WERI-Rb-1 (cell line): ENCODE measurements at places on chromosomes 11 and 22.

DNA sequence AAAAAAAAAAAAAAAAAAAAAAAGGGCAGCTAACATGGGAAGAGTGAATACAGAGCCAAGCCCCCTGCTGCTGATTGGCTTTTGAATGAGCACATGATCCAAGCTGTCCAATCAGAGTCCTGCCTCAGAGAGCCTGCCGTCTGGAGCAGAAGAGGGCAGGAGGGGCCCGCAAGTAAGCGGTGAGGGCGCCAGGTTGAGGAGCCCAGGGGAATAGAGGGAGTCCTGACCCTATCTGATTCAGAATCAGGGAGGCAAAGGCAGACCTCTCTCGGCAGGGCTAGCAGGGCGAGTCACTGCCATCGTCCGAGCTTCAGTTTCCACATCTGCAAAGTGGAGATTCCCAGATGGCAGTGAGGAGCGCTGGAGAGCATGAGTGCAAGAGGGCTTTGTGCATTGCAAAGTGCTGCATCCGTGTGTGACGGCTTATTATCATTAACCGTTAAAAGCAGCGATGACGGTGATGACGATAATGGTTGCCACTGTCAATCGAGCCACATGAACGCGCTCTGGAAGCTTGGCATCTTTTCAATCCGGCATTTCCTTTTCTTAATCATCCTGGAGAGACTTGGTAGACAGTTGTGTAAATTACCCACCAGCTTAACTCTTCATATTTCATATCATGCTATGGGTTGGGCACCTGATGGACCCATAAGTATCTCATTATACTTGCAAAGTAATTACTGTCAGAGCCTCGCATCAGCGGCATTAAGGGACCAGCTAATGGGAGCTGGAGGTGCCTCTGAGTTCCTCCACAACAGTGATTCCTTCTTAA is 68.6 kb upstream of the ATXN10 start:
- DNase-seq: no peak

- DNase-seq: no peak
These were observed 8.2 kb upstream of the PARVG start for GRCh38 chr22:44172370-44173108.

GRCh38 chr22:44846726-44847275 is 94.4 kb downstream of the ARHGAP8 start:
- no peak for DNase-seq

DNA sequence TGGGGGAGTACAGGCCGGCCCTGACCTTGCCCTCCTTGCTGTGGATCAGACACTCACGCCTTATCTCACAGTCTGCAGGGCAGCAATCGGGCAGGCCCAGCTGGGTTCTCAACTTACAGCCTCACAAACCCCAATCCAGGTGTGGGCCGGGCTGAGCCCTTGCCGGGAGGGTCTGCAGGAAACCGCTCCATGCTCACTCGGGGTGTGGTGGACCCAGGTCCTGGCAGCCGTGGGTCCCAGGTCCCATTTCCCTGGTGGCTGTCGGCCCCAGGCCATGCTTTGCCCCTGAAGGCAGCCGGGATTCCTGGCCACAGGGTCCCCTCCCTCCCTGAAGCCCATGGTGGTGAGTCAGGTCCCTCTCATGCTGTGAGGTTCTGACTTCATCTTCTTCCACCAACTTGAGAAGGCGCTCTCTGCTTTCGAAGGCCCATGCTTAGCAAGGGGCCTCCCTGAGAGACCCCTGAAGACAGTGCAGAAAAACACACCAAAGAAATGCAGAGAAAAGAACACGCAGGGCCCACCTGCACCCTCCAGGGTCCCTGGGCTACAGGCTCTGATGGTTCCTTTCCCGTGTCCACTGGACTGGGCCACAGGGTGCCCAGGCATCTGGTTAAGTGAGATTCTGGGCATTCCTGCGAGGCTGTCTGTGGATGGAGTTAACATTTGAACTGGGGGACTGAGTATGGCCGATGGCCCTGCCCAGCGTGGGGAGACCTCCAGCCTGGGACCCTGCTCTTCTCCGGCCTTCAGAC is 588.2 kb downstream of the BRD1 start:
- no peak for DNase-seq

DNA sequence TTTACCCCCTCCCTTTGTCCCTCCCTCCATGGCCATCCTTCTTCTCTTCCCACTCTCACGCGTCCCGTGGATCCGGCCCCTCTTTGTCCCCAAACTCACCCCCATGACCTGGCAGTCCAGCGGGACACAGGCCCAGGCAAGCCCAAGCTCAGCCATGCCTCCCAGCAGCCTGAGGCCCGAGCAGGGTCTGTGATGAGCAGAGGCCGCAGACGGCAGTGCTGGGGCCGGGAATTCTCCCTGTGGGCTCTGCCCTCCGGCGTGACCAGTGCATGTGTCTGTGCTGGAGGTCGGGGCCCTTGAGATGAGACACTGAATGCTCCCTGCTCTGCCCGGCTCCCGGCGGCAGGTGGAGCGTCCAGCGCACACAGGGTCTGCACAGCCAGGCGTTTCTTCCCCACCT is 237.9 kb downstream of the BRD1 start:
- DNase-seq: no peak

DNA sequence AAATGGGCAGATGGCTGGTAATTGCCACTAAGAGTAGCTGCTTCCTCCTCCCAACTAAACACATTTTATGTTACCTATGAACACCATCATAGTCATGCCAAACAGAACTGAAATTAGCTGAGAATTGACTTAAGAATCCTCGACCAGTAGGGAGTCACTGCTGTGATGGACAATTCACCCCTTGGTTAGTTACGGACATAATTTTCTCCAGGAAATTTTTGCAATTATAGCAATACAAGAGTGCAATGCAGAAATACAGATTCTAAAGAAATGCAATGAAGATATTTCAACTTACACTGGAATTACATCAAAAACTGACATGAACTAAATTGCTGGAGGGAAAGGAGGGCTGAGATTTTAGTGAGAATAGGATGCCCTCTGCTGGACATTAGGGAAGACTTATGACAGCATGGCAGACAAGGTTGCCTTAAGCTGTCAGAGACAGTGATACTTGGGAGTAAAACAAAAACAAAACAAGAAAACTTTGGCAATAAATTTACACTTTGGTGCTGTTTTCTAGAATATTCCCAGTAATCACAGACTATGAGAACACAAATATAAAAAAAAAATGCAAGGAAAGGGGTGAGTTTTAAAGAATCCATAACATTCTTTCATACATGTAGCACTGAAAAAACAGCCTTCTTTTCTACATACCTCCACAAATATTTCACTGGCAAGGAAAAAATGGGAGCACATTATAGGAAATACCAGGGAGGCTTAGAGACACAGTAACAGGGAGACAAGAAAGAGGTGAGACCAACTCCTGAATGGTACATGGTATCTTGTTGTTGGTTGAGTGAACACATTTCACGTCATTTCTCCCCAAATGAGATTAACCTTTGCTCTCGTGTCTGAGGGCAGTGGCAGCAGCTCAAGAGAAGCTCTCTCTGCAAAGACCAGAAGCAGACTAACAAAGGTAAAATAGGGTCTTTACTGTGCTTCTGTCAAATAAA is 11.2 kb upstream of the PPP2R1B start:
- DNase-seq: no peak

- no peak for DNase-seq
These were observed 9.1 kb downstream of the DENND6B start for GRCh38 chr22:50317674-50318073.

GRCh38 chr11:128532016-128532571 is 55.3 kb downstream of the ETS1 start:
- no peak for DNase-seq

DNA sequence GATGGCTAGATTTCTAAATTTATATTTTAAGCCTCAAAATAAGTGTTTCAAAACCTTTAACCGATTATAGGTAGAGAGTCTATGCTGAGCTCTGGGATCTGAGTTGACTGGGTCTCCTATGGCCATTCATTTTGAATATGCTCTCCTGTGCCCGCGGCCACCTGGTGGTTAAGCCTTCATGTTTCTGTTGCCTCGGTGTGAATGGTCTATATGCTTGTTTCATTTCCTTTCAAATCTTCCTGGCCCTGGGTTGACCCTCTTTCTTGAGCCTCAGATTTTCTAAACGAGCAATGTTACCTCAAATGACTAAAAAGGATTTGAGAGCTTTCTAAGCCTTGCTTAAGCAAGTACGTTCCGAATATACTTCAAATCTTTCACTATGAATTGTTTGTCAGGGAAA is 789.4 kb upstream of the KIRREL3 start:
- DNase-seq: peak; percentile 86

GRCh38 chr22:50245214-50246072 is 620 bp upstream of the TUBGCP6 start:
- DNase-seq: no peak

GRCh38 chr11:22875869-22876473 is 15.7 kb upstream of the CCDC179 start:
- peak; percentile 66 for DNase-seq

DNA sequence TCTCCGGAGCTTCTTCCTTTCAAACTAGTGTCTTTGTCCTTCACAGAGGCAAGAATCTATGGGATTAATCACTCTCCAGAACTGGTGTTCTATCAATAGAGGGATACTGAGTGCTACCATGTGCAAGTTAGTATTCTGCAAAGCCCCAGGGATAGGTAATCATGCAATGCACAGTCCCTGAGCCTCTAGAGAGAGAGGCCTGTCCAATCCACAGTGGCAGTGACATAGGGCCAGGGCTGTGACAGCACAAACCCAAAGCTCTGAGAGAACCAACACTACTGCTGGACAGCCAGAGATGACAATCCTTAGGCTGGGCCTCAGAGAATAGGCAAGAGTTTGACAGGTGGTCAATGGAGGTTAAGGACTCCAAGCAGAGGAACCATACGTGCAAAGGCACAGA is 66.8 kb upstream of the USP47 start:
- DNase-seq: no peak
